SK-N-SH (cell line): ENCODE measurements at places on chromosomes 16 and 17.
A peak's percentile ranks its signal among the peaks of the same experiment; 100 is the strongest.

- no peak for DNase-seq
Observed at GRCh38 chr16:46658925-46659324, 30.1 kb downstream of the VPS35 start.

GRCh38 chr17:81831957-81832607 lies 1.0 kb downstream of the MCRIP1 start:
- DNase-seq, result no peak

- DNase-seq, result no peak
Observed at GRCh38 chr17:67246653-67247415, 1.8 kb upstream of the HELZ start.

DNA sequence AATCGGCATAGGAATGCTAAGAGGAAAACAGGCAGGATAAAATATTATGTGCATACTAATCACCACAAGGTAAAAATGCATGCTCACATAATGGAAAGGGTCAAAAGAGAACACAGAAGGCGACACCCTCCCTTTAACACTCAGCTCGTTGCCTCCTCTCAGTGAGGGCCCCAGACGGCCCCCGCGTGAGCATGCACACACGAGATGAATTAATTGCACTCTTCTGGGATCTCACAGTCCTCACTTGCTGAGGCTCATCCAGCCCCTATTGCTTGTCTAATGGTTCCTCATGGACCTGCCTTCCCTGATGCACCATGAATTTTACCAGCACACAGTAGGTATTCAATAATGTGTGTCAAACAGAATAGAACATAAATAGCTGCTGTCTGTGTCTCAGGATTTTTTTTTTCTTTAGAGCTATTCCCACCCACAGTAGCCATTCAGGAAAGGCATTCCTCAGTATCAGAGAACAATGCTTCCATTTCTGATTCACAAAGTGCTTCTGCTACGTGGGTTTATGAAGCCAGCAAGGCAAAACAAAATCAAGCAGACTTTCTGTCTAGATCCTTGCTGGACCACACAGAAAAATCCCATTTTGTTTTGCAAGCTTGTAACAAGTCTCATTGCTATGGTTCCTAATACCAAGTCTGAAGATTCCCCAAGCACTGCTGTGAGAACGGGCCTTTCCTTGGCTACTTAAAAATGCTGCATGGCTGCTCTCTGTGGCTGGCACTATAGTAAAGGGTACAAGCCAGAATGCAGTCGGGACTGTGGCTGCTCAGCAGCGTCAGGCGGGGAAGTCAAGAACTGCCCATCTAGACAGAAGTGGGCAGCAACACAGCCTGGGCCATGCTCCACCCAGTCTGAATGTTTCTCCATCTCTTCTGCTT lies 43.6 kb downstream of the TOM1L2 start:
- no peak for DNase-seq

GRCh38 chr17:66401364-66401763 lies 99.0 kb downstream of the PRKCA start:
- no peak for DNase-seq

- no peak for DNase-seq
Observed at GRCh38 chr16:2005646-2006045, 4.0 kb downstream of the ZNF598 start.

- no peak for DNase-seq
Observed at GRCh38 chr17:71063127-71063526, 893.8 kb downstream of the KCNJ2 start.

GRCh38 chr17:75819116-75819515 lies 25.1 kb downstream of the UNC13D start:
- peak; percentile 41 for DNase-seq

DNA sequence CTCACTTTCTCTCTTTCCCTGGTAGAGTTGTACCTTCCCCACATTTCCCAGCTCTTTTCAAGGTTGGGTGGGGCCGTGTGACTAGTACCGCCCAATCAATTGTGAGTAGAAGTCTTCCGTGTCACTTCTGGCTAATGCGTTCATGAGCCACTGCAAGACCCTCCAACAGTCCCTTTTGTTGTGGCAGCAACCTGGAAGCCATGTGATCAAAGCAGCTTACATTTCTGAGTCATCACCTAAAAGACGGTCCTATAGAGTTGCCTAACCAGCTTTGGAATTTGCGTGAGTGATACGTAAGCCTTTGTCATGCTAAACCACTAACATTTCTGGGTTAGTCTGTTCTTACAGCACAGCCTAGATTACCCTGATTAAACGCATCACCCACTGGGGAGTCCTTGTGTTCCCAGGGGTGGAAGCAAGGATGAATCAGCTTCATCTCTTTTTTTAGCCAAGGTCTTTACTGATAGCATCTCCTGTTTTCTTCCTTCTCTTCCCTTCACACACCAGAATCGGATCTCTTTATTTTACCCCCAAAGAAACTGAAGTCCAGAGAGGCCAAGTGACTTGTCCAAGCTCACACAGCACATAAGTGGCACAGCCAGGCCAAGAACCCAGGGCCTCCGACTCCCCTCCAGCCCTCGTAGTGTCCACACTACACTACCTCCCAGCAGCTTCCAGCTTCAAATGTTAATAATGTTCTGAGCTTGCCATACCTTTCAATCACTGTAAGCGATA lies 366.3 kb upstream of the XYLT1 start:
- DNase-seq, result no peak

GRCh38 chr17:47934856-47935255 lies 6.5 kb upstream of the PNPO start:
- DNase-seq, result no peak

GRCh38 chr16:82582975-82583374 lies 43.8 kb upstream of the CDH13 start:
- no peak for DNase-seq

GRCh38 chr17:63702721-63703015 lies 2.7 kb upstream of the LIMD2 start:
- DNase-seq, result no peak

- DNase-seq, result peak; percentile 97
Observed at GRCh38 chr17:43832976-43833829, at the start of gene MPP3. Gene MPP3, minus strand, starts transcription at chr17:43833146. Its CDS starts 1,240 bp downstream, at chr17:43831906.

- no peak for DNase-seq
Observed at GRCh38 chr17:67542219-67543114, 165.4 kb downstream of the PITPNC1 start.

DNA sequence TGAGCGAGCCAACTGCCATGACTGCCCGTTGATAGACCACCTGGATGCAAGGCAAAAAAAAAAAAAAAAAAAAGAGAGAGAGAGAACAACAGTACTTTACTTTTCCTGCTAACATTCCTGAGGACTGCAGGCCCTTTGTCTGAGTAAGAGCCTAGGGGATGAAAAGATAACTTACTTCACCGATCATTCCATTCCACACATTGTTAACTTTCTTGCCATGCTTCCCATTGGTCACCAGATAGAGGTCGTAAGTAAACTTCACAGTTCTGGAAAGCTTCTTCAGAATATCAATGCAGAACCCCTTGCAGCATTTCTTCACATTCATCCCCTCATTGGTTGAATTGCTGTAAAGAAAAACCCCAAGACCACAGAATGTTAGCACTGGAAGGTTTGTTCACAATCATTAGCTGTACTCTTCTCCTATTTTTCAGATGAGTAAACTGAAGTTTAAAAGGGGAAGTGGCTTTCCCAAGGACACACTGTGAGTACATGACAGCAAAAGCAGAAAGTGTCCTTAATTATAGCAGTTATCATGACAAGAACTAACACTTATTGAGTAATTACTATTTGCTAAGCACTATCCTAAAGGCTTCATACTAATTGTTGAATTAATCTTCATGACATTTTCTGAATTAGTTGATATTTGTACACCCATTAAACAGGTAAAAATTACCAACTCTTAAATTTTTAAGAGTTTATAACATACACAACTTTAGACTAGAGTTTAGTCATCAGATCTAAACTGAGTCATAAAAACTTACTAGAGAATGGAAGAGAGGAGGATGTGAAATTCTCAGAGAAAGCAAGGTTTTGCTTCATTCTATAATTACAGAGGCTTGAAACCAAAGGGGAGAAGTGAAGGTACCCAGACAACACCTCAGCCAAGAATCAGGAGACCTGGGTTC lies 341.2 kb downstream of the GRIN2A start:
- no peak for DNase-seq

GRCh38 chr17:13421581-13422130 lies 180.1 kb downstream of the HS3ST3A1 start:
- no peak for DNase-seq

DNA sequence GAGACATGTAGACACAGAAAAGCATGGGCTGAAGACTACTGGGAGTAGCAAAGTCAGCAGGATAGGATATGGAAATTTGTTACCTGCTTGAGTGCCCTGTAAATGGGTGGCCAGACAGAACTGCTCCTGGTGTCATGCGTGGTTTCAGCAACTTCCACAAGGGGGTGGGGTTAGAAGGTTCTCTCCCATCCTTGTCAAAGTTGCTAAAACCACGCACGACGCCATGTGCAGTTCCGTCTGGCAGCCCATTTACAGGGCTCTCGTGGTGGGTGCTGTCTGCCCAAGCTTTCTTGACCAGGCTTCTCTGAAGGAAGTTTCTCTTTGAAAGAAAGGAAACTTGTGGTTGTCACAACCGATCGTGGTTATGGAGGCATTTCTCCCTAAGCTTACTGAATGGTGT lies 6.9 kb upstream of the DBNDD1 start:
- DNase-seq, result no peak

DNA sequence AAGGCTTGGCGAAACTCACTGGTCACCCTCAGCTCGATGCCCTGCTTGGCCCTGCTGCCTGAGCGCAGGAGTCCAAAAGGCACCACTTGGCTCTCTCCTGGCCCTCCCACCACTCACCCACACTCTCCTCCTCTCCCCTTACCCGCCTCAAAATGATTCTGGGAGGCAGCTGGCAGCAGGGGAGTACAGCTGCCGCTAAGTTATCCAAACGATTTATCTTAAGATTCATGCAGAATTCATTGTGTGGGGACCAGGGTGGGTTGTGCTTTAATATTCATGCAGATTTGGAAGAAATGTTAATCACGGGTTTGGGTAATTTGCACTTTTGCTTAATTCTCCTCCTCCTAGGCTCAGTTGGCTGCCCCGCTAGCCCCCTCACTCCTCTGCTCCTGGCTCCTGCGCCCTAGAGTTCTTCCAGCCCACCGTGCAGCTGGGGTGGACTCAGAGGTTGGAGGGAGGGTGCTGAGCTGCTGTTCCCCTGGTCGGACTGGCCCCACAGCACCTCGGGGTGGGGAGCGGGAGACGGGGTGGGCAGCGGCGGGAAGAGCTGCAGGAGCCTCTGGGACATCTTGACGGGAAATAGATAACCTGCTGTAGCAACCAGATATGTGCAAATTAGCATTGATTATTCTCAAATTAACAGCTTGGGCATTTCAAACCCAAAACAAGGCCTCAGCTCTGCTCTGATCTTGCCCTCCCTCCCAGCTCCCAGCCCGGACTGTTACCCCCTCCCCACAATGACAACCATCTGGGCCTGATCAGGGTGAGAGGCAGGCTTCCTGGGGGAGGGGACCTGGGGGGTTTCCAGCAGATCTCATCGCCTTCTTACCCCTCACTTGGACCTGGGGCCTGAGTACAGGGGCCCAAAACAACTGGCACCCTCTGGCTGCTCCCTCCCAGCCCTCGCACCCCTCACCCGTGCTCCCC lies 122.6 kb upstream of the RPL38 start:
- no peak for DNase-seq

DNA sequence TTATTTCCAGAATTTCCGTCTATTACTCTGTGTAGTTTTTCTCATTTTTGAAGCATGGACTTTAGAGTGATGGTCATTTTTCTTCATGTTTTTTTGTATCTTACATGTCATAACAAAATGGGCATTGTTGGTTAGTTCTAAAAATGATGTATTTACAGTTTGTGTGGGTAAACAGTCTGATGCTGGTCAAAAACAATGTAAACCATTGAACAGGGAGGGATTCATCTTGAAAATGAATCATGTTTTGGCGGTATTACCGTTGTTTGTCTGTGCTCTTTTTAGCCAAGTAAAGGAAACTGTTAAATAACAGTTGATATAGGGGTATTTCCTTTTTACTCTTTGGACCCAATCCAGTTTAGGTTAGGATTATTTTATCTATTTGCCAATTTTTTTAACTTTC lies 315.8 kb downstream of the BCAS3 start:
- DNase-seq, result no peak

DNA sequence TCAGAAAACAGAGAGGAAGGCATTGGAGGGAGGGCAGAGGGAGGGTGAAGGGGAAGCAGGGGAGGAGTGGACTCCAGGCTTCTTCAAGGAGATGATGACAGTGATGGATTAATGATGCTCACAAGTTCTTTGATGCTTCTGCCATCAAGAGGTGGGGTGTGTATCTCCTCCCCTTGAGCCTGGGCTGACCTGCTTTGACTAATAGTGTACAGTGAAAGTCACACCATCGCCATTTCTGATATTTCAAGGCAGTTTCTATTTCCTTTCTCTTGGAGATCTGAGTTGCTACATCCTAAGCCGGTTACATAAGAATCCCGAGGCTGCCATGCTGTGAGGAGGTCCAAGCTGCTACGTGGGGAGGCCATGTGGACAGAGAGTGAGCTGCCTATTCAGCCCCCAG lies 312.5 kb downstream of the MAF start:
- DNase-seq, result no peak

DNA sequence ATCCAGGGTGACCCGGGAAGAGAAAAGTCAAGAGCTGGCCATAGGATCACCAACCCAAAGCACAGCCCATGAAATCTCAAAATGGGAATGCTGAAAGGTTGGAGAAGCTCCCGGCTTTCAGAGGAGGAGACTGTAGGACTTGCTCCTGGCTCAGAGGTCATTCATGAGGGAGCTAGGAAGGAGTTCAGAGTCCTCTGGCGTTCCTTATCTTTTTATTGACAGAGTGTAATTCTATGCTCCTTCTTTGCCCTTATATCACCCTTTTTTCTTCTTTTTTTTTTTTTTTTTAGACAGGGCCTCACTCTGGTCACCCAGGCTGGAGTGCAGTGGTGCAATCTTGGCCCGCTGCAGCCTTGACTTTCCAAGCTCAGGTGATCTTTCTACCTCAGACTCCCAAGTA lies 27.3 kb upstream of the CNOT1 start:
- no peak for DNase-seq

GRCh38 chr16:75943705-75944514 lies 217.6 kb upstream of the CPHXL start:
- DNase-seq, result peak; percentile 24

DNA sequence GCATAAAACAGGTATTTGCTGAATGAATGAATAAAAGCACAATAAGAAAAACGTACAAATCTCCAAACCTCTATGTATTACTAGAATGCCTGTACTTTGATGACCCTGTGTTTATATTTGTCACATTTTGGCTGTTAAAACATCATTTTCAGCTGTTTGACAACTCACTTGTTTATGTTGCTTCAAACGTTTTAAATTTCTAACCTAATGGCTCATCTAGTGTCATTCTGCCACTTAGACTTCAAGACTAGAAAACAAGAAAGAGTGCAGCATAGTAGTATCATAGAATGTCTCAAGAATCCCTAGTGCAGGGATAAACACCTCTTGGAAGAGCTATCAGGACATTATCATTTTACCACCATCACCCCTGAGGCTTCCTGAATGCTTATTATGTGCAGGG lies 19.4 kb upstream of the PMP22 start:
- DNase-seq, result no peak

- no peak for DNase-seq
Observed at GRCh38 chr17:35376245-35376644, 2.8 kb upstream of the SLFN11 start.

- DNase-seq, result no peak
Observed at GRCh38 chr16:1383556-1383955, 30.9 kb downstream of the UNKL start.
